Activated CD8-positive, alpha-beta memory T cell treated with anti-CD3 and anti-CD28 coated beads, Interleukin-2, amount 10 ng/mL, durations not matched to agents 7 days and 5 days (primary cell): ENCODE measurements at places on chromosomes 2 and 18.
A peak's percentile ranks its signal among the peaks of the same experiment; 100 is the strongest.

GRCh38 chr2:20570249-20570648 lies 80.6 kb downstream of the HS1BP3 start:
- DNase-seq = no peak

DNA sequence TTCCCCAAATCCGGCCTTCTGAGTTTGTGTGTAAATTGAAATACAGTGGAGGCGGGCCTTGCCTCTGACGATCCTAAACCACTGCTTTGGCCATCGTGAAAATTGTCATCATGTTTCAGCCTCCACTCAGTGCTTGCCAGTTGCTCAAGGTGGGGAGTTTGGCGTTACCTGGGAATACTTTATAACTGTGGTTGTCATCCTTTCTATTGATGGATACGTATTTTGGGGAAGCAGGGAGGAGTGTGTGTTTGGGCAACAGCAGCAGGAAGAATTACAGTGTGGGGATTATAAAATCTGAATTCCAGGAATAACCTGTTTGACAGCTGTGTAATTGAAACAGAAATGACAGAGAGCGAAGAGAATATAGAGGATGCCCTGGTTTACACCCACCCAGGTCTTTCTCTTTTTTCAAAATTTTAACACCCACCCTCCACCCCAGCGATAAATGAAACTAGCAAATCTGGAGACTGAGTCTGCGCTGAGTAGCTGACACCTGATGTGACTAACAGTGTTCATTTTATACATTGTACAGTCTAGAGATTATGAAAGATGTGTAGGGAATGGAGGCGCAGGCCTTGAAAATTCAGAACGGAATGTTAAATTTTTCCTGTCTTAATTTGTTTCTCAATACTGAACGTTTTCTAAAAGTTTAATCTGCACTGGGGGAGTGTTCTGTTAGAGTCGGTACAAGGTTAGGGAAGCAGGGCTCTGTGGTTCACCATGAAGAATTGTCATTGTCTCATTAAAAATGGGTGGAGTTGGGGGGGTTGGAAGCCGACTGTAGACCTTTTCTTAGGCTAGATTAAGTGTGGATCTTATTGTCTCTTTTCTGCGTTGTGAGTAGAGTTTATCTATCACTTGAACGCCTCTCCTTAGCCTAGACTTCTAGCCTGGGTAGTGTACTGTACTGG lies 1.6 kb downstream of the MAP4K4 start:
- no peak for DNase-seq

- no peak for DNase-seq
These were observed 998 bp upstream of the SLC66A3 start for GRCh38 chr2:11154016-11154922.

DNA sequence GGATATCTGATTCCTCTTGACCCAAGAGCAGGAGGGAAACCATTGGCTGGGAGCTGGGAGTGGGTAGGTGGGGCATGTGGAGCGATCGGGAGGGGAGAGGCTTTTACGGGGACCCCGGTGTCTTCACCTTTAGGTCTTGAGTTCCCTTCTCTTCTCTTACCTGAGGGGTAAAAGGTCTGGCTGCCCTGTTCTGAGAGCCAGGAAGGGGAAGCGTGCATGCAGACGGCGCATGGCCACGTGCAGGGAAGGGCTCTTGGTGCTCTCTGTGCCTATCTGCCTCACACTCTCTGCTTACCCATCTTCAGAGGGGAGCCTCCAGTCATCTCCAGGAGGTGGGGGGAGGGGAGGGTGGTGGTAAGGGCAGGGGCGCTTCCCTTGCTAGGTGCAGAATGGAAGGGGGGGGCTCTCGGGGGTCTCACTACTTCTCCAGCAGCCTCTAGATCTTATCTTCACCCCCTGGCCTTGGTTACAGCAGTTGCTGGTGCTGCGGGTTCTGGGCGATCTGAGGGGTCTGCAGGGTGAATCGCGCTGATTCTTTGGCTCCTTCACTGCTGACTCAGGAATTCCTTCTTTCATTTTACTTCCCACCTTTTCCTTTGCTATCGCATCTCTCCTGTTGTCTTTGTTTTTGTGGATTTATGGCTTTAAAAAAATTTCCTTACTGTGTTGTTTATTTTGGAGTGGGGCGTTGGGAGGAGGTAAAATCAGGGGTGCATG lies 225.8 kb upstream of the HS6ST1 start:
- DNase-seq = no peak

DNA sequence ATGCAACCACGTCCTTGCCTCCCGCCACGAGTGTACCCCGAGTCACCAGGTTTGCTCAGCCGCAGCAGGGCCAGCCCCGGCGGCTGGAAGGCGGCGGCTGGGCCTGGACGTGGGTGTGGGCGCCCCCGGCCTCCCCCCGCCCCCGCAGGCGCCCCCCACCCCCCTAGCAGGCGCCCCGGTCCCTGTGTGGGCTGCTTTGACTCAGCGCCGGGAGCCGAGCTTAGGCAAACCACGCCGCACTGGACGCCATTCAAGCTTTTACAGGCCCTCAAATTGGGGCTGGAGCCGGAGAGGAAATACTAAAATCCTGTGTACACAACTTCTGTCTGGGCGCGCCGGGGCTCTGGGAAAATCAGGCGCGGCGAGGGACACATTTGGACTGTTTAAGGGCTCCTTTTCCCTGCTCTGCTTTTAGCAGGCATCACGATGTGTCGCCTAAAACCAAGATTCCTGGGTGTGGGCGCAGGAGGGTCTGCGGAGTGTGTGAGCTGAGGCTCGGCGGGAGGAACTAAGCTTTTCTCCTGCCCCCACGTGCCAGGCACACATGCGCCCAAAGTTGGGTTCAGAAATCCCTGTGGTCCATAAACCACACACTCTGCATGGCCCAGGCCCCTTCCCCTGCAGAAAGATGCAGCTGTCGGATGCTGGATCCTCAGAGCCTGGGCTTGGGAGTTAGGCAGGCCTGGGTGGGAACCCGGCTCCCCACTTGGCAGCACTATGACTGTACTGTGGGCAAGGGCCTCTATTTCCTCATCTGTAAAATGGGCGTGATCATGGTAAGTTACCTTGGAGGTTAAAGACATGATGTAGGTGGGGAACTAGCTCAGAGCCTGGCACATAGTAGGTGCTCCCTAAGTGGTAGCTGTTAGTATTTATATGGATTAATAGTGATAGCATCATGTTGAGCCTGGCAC lies 57.6 kb downstream of the ATOH8 start:
- DNase-seq = peak; percentile 33

GRCh38 chr2:155840661-155841060 lies 491.9 kb downstream of the NR4A2 start:
- no peak for DNase-seq

DNA sequence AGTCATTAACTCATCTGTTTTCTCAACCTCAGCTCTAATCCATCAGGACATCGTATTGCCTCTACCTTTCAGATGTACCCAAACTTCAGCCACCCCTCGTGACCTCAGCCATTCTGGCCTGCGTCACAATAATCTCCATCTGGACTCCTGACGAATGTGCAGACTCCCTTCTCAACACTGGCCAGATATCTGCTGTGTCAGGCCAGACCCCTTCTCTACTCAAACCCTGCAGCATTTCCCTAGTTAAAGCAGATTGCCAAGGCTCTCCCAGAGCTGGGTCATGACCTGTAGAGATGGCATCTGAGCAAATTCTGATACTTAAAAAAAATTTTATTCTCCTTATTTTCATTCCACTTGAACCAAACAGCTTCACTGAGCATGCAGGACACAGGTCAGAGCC lies 69.5 kb upstream of the TMEM18 start:
- DNase-seq = no peak

DNA sequence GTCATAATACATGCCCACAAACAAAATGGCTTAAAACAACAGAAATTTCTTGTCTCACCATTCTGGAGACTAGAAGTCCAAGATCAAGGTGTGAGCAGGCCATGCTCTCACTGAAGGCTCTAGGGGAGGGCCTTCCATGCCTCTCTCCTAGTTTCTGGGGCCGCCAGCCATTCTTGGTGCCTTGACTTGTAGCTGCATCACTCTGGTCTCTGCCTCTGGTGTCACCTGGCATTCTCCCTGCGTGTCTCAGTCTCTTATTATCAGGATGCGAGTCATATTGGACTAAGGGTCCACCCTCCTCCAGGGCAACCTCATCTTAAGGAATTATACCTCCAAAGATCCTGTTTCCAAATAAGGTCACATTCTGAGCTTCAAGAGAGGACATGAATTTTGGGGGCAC lies 76.1 kb downstream of the KCNF1 start:
- no peak for DNase-seq

DNA sequence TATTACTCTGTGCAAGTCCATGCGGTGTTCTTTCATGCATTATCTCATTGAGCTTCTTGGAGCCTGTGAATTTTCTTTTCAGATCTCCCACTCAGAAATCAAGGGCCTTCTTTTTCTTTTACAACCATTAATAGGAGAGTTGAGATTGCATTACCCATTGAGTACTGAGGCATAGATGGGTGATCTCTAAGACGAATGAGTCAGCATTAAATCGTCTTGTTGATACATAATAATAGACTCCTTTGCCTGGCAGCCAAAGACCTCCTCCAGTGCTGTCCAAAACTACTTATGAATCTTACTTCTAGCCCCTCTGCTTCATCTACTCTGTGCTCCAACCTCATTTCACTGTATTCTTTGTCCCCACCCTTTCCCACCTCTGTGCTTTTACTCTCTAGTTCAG lies 180.5 kb downstream of the AGPS start:
- DNase-seq = no peak

GRCh38 chr2:112055730-112056625 lies 909 bp downstream of the TMEM87B start:
- peak; percentile 62 for DNase-seq

DNA sequence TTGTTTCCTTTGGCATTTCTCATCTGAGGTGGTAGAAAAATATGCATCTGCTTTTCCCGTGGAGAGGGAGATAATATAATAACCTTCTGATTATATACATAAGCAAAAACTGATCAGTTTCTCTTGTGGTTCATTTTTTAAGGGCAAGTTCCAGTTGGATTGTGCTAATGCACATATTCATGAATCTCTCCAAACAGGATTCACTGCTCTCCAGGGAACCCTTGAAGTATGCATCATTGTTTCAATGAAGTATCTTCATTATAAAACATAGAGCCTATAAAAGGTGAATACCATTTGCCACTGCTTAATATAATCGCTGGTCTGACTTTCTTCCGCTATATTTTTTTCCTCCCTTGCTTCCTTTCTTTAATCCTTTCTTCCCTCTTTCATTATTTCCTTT lies 384.7 kb downstream of the FIGN start:
- no peak for DNase-seq

- DNase-seq = peak; percentile 76
These were observed 7.2 kb downstream of the SLC66A2 start for GRCh38 chr18:79944126-79944731.

DNA sequence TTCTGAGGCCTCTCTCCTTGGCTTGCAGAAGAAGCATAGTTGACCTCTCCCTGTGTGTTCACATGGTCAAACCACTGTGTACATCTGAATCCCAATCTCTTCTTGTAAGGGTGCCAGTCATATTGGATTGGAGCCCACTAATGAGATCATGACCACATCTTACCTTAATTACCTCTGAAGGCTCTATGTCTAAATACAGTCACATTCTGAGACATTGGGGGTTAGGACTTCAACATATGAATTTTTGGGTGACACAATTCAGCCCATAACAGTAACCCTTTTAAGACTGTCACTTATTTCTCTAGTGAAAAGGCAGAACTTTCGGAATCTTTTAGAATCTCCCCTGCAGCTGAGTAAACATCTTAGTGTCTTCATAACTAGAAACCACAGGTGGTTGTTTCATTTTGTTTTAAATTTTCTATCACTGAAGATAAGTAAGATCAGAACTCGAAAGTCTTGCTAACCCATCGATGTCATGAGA lies 33.3 kb downstream of the BMP10 start:
- no peak for DNase-seq

GRCh38 chr2:237058423-237058822 lies 27.3 kb upstream of the COPS8 start:
- no peak for DNase-seq

GRCh38 chr2:216242365-216242764 lies 129.9 kb downstream of the MARCHF4 start:
- DNase-seq = no peak

GRCh38 chr2:212264187-212264586 lies 274.4 kb downstream of the ERBB4 start:
- no peak for DNase-seq

GRCh38 chr2:235472443-235472842 lies 21.4 kb upstream of the AGAP1 start:
- no peak for DNase-seq

DNA sequence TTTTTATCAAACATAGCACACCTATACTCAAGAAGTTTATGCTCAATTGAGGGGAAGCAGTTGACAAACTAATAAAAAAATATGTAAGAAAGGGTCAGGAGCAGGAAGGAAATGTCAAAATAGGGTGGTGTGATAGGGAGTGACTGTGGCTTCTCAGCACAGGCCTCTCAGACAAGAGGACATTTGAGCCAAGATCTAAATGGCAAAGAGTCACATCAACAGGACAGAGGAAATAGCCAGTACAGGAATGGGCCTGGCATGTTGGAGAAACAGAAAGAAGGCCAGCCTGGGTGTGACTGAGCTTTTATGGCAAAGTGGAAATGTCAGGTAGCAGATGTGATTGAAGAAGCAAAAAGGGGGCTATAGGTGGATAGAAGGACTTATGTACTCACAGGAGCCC lies 117.0 kb downstream of the CCDC148 start:
- DNase-seq = no peak

- DNase-seq = no peak
These were observed 200.5 kb downstream of the TNS1 start for GRCh38 chr2:217802266-217802665.

- no peak for DNase-seq
These were observed 45.5 kb downstream of the TMEM18 start for GRCh38 chr2:631741-632140.

- DNase-seq = no peak
These were observed 246.8 kb upstream of the TNP1 start for GRCh38 chr2:217106650-217107014.

DNA sequence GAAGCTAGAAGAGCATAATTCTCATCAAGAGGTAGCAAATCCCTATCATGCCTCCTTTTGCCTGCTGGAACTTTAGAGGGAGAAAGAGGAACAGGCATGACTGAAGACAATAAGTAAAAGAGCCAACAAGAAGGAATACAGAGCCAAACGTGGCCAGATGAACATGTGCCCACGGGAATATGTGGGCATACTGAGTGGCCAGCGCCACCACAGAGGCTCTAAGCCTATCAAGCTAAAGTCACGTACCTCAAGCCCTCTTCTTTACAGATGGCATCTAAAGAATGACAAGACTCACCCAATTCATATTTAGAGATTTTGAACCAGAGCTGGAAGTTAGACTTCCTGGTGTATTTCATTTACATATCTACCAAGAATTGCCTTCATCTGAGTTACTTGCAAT lies 59.9 kb upstream of the ITGA4 start:
- no peak for DNase-seq
